ENCODE measurements at places on chromosomes 5 and 9. TPM values are rescaled to one million over a fixed set of nuclear protein-coding genes. Genes with fewer than 3 reads are reported as not detected.
A peak's percentile ranks its signal among the peaks of the same experiment; 100 is the strongest.

The FRMD3 gene
- polyA plus RNA-seq = 3.3 TPM

GRCh38 chr5:137491121-137491520 is 8.0 kb downstream of the SPOCK1 start:
- DNase-seq = no peak

The PCDHGB3 gene
- 0.16 TPM for polyA plus RNA-seq

The DIRAS2 gene
- polyA plus RNA-seq = 0.09 TPM

- DNase-seq = no peak
Measured at GRCh38 chr9:104961701-104962359, 33.9 kb upstream of the ABCA1 start.

The PCDHB15 gene
- 0.04 TPM for polyA plus RNA-seq

- DNase-seq = no peak
Measured at GRCh38 chr5:29042152-29042551, 2003.8 kb upstream of the CDH9 start.

- DNase-seq = no peak
Measured at GRCh38 chr5:38569180-38569579, 12.7 kb upstream of the LIFR start.

The SPAAR gene
- not detected for polyA plus RNA-seq

GRCh38 chr5:163838738-163839137 is 333.3 kb downstream of the MAT2B start:
- no peak for DNase-seq

GRCh38 chr5:24642022-24642421 is 2.8 kb downstream of the CDH10 start:
- DNase-seq = peak; percentile 61

DNA sequence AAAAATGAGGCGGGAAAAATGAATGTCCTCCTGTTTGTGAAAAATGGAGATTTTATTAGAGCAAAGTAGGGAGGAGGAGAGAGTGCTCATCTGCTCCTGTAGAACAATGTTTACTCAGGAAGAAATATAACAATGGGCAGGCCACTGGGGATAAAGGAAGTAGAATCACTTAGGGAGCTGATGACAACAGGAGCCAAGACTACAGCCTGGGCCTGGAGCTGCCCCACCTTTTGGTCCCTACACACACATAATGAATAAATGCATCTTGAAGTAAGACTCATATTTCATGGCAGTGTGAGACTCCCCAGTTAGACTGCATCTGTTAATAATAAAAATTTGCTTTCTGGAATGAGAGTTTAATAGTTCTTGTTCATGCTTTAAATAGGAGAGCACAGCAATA is 1939.8 kb downstream of the EFNA5 start:
- peak; percentile 7 for DNase-seq

The MZB1 gene
- polyA plus RNA-seq = 0.09 TPM

GRCh38 chr5:172178301-172178987 is 9.6 kb downstream of the STK10 start:
- DNase-seq = no peak

DNA sequence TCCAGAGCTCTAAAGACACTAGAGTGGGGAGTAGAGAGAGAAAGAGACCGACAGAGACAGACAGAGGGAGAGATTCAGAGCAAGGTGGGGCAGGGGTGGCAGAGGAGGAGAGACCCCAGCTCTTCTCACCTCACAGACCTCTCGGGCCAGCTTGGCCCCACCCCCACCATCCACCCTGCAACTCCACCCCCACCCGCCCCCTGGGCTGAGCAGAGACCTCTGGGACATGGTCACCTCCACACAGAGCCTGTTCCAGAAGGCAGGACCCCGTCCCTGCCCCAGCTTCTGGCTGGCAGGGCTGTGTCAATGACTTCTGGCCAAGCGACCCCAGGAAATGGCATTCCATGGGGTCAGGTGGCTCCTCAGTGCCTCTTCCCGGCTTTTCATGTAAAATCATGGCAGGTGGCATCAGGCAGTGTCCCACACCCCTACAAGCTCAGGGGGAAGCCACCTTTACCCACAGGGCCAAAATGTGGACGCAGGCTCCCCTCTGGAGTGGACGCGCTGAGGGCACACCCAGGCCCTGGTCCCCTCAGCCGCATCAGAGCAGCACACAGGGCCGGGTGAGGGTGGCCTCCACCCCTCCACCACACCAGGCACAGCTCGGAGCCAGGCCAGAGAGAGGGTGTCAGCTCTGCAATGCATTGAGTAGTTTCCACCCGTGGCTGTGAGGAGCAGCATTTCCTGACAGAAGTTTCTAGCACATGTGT is 131.2 kb upstream of the LPCAT1 start:
- DNase-seq = no peak

- DNase-seq = no peak
Measured at GRCh38 chr5:65774346-65774745, 52.3 kb downstream of the NLN start.

GRCh38 chr5:126866851-126867636 is 90.1 kb downstream of the LMNB1 start:
- no peak for DNase-seq

- no peak for DNase-seq
Measured at GRCh38 chr9:124782661-124783574, 6.0 kb downstream of the OLFML2A start.

- no peak for DNase-seq
Measured at GRCh38 chr9:137299938-137300337, 2.1 kb downstream of the NRARP start.

GRCh38 chr5:171614971-171615653 is 170.5 kb upstream of the SMIM23 start:
- DNase-seq = no peak

- no peak for DNase-seq
Measured at GRCh38 chr9:116541402-116541801, 145.7 kb upstream of the TRIM32 start.

- DNase-seq = no peak
Measured at GRCh38 chr9:73684601-73685000, 532.9 kb downstream of the ANXA1 start.

GRCh38 chr5:23316060-23316591 is 191.3 kb upstream of the PRDM9 start:
- DNase-seq = no peak

The DMXL1 gene
- polyA plus RNA-seq = 7.8 TPM

The CA9 gene
- polyA plus RNA-seq = 4.5 TPM

The MYOZ3 gene
- polyA plus RNA-seq = 0.09 TPM

The IRX1 gene
- polyA plus RNA-seq = not detected

- no peak for DNase-seq
Measured at GRCh38 chr9:124312290-124313265, 54.8 kb downstream of the NEK6 start.

The RNF145 gene
- 137 TPM for polyA plus RNA-seq
